ENCODE measurements at places on chromosomes 4 and X.

DNA sequence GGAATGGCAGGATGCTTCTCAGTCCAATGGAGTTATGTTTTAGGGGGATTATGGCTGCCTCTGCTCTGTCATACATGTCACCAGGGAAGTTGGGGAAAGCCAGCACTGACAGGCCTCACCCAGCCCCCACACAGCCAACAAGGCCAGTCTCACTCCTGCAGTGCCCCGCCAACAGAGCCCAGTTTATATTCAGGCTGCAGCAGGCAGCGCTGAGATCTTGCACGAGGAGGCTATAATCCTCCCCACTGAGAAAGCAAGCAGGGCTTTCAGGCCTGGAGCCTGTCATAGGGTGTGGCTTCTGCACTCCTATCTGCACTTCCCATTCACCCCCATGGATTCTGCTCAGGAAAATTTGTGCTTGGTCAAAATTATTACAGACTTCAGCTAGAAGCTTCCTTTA is 25.1 kb downstream of the ADAD1 start:
- DNase-seq, result no peak

- no peak for DNase-seq
Measured at GRCh38 chr4:161393602-161394001, 770.2 kb downstream of the FSTL5 start.

GRCh38 chr4:113278324-113278934 is 229.0 kb downstream of the ANK2 start:
- peak; percentile 50 for DNase-seq

- DNase-seq, result no peak
Measured at GRCh38 chr4:94650690-94651089, 107.1 kb upstream of the BMPR1B start.

GRCh38 chrX:64187762-64188150 is 17.8 kb downstream of the AMER1 start:
- DNase-seq, result no peak

GRCh38 chrX:24839331-24839730 is 145.6 kb downstream of the POLA1 start:
- DNase-seq, result no peak

GRCh38 chr4:41550308-41550707 is 12.4 kb downstream of the LIMCH1 start:
- DNase-seq, result no peak

Data from left lung (tissue), 14 donors.